ENCODE measurements at places on chromosomes 13 and 19. TPM values are rescaled to one million over a fixed set of nuclear protein-coding genes. Genes with fewer than 3 reads are reported as not detected.

The PNMA8C gene
- not detected for total RNA-seq

DNA sequence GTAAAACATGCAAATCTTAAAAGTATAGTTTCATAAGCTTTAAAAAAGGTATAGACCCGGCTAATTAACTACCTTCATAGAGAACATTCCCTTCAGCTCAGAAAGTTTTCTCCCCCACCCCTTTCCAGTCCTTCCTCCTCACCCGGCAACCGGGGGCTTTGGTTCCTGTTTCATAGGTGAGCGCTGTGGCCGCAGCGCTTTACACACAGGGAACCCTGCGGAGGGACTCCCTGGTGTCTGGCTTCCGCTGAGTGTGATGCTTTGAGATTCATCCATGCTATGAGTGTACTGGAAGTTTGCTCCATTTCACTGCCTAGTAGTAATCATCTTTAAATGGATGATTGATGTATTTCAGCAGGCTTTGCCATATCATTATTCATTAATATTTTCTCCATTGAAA lies 26.0 kb upstream of the PABPC3 start:
- no peak for DNase-seq

DNA sequence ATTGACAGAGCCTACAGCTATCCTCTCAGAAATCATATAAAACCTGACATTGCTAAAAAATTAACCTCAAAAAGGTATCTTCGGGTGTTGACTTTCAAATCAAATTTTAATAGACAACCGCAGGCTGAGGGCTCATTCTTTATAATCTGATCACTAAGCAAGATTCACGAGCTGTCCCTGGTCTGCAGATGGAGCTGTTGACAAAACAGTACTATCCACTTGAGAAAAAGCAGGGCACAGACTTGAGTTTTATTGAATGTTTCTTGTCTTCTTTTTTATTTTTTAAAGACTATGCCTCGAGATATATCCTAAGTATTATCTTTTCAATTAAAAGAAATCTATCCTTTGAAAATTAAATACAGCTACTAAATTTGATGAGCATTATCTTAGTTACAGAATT lies 540.5 kb downstream of the PCDH9 start:
- DNase-seq: no peak

DNA sequence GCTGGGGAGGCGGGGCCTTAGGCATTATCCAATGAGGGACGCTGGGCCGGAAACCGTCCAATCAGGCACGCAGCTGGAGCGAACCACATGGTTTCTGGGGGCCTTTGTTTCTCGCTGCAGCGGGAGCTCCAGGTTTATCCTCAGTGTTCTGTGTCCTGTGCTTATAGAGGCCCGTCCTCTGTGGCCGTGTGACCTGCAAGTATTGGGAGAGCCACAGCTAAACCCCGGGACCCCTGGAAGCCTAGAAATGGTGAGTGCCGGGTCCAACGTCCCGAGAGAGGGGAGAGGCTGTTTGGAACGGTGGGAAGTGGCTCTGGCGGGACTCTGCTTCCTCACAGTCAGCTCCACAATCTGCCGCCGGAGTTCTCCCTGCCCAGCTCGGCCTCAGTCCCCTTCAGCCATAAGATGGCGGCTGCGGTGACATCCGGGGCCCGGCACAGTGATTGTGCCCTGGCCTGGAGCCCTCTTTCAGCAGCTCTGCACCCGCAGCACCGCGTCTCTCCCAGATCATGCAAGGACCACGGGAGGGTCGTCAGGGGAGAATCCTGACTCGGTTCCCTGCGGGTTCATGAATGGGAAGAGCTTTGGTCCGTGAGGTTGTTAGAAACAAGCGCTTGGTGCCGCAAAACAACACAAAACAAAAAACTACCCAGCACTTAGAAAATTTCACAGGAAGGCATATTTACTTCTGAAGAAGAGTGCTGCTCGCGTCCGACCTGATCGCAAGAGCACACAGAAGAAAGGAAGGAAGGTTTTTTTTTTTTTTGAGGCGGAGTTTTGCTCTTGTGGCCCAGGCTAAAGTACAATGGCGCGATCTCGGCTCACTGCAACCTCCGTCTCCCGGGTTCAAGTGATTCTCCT lies at the start of gene ZNF253:
Gene ZNF253 (plus strand): TSS at position 133 of the 861 bp plus-strand sequence. CDS start 115 bp downstream, at position 248.
- peak; percentile 96 for DNase-seq

DNA sequence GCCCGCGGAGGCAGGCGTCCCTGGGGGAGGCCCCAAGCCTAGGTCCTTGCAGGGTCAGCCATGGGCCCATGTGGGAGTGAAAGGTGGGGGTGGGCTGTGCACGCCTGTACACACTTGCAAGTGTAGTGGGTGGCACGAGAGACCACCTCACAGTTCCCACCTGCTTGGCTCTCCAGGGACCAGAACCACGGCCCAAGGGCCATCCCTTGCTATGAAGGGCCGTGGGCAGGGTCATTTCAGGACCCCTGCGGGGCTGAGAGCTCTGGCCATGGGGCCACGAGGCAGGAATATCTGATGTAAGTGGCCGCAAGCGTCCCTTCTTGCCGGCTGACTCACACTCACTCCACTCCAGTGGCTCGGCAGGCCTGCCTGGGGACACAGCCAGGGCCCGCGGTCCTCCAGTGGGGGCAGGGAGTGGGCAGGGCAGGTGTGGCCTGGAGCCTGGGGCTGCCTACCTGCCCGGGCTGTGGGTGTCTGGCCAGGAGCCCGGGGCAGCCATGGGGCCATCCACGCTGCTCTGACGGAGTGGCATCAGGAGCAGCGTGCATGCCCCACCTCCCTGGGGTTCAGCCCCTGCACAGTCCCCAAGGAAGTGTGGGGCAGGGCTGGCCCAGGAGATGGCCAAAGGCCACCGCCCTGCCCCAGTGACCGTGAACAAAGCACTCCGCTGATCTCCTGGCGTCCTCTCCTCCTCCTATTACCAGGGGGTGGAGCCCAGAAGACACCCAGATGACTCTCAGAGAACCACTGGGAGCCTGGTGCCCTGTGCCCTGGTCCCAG lies 8.6 kb upstream of the MKNK2 start:
- DNase-seq: peak; percentile 85
